ENCODE measurements at places on chromosomes 7 and 10.

GRCh38 chr10:109105725-109106124, 817.6 kb downstream of the XPNPEP1 start:
- DNase-seq = no peak

DNA sequence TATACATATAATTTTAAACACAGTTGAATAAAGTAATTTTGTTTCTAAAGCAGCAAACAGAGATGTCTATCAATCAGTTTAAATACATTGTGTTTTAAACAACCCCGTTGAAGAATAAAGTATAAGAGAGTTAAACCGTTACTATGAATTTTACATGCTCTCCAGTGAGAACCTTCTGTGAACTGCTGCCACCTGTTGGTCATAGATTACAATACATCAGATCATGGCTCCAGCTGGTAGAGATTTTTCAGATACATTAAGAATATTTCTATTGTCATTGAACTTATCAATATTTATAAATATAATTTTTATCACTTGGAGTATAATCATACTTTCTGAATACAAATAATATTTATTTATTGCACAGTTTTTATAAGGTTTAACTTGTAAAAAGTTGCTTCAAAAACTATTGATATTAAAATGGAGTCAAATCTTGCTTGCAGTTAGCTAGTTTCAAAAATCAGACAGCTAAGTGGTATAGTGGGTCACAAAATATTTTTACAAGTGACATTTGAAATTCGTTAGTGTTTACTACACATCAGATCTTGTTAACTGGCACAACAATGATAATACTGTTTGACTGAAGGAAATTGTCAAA, 561.2 kb upstream of the PHF14 start:
- peak; percentile 12 for DNase-seq

DNA sequence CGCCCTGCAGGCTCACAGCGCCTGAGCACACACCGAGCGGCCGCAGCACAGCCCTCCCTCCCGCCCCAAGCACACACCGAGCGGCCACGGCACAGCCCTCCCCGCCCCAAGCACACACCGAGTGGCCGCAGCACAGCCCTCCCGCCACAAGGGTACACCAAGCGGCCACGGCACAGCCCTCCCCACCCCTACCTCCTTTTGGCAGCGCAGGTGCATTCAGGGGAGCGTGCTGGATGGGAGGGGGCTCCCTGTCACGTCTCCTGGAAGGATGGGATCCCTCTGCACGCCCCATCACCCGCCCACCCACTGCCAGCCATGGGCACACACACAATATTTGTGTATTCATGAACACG, 482.6 kb downstream of the DNAJB6 start:
- DNase-seq = no peak

DNA sequence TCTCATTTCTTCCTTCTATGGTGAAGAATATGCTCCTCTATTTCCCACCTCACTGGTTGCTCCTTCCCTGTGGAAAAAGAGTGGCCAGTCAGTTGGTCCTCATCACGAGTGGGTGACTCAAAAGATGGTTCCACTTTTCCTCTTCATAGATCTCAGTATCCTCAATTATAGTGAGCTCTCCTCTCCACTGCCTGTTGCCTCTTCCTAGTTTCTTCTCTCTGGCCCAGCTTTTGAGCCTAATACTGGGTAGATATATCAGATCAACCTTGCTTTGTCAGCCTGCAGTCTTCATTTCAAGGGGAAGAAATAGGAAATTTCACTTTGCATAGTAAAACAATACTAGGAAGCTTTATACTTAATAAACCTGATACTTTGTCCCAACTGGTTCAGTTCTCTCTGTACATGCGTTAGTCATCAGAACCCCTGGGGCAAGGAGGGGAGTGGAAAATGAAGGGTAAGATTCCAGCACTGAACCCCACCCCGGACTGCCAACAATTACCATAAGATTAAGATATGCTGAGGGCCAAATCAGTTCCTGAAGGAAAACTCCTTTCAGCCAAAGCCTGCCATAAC, 15.5 kb upstream of the WNT16 start:
- DNase-seq = no peak

DNA sequence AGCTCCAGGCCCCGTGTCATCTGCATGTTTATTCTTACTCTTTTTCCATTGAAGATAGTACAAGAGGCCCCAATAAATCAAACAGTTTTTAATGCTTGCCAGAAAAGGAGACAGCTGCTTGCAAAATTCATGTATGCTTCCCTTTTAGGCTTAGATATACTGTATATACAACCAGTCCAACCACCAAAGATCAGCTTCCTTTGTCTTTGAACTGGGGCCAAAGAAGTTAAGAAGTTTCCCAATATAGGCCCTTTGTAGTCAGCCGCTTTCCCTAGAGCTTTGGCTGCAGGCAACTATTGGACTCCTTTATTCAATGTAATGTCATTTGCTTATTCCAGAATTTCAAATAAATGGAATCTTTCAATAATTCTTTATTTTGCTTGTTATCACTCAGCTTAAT, 1395.0 kb downstream of the GATA3 start:
- DNase-seq = no peak

DNA sequence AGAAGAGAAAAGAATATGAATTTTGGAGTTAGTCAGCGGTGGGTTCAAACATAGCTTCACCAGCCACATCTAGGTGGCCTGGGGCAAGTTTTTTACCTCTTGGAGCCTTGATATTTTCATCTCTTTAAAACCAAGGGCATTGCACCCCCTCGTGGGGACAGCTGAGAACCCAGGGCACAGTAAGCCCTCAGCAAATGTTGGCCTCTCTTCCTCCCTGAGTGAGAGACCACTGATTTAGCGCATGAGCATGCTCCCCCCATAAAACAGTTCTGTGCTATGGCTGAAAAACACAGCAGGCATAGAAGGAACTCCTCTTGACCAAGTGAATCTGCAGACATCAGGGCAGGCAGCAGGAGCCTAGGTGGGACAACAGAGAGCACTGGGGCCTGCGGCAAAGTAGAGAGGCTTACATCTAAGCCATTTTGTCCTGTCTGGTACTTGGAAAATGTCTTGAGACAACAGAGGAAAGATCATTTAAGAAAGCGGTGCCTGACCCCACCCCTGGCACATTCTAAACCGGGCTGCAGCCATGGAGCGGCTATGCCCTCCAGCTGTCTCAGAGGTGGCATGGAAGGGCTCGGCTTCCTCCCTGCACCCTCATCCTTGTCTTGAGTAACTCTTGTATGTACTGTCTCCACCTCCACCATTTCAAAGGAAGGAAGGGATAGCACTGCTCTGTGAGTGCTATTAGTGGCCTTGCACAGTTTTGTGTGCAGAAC, 94.7 kb downstream of the ARHGAP22 start:
- DNase-seq = no peak

- DNase-seq = no peak
These were observed 35.0 kb downstream of the NSUN6 start for GRCh38 chr10:18616337-18616736.

- no peak for DNase-seq
These were observed 467.3 kb upstream of the MBL2 start for GRCh38 chr10:53239873-53240272.

DNA sequence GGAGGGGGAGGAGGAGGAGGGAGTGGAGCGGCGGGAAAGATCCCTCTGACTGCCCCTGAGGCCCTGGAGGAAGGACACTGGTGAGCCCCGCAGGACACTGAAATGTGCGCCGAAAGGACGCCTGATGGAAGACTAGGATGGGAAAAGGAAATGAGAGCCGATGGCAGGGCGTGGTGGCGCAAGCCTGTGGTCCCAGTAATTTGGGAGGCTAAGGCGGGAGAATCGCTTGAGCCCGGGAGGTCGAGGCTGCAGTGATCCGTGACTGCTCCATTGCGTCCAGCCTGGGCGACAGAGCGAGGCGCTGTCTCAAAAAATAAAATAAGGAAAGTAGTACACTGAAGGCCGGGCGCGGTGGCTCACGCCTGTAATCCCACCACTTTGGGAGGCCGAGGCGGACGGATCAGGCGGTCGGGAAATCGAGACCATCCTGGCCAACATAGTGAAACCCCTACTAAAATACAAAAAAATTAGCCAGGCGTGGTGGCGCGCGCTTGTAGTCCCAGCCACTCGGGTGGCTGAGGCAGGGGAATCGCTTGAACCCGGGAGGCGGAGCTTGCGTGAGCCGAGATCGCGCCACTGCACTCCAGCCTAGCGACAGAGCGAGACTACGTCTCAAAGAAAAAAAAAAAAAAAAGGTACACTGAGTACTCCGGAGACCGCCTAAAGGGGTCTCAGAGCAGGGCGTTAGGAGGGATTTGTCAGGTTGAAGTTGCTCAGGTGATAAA, 561 bp upstream of the HNRNPF start:
- no peak for DNase-seq

GRCh38 chr7:157427811-157428553, 91.2 kb downstream of the DNAJB6 start:
- no peak for DNase-seq

- no peak for DNase-seq
These were observed 99.6 kb upstream of the ZNF438 start for GRCh38 chr10:31131251-31131650.

DNA sequence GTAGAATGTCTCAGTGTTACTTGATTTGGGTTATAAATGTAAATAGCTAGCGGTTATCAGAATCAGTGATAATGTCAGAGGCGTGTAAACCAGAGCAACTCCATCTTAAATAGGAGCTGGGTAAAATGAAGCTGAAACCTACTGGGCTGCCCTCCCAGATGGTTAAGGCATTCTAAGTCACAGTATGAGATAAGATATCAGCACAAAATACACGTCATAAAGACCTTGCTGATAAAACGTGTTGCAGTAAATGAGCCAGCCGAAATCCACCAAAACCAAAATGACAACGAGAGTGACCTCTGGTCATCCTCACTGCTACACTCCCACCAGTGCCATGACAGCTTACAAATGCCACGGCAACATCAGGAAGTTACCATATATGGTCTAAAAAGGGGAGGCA, 172.3 kb downstream of the CHRM2 start:
- peak; percentile 53 for DNase-seq

DNA sequence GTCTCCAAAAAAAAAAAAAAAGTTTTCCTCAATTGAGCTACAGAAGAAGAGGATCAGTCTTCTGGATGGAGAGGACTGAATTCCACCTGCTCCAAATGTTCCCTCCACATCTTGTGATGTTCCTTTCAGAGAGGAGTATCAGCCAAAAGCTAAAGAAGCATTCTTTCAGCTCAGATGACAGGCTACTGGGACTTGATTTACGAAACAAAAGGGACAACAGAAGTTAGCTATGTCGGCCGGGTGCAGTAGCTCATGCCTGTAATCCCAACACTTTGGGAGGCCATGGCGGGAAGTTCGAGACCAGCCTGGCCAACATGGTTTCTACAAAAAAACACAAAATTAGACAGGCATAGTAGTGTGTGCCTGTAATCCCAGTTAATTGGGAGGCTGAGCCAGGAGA, 7.4 kb downstream of the DAGLB start:
- DNase-seq = no peak

DNA sequence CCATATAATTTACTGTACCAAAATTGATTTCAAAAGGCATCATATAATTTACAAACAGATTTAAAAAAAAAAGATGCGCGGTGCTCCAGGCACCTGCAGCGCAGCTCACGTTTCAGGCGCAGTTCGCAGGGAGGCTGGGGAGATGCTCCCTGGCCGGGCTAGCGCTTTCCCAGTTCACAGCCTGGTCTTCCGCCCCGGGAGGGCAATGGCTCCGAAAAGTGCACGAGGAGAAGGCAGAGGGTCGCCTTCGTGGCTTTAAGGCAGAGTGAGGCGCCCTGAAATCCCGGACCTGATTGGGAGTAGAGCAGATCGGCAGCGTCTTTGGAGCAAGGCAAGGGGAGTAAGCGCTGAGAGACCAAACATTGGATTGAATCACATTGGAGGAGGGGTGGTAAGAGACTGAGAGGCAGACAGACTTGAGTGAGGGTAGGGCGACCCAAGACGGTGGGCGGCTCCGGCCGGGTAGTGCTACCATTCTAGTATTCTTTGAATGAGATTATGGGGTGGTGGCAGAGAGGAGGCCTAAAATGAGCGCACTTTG, 1.5 kb downstream of the NEUROG3 start:
- no peak for DNase-seq

- DNase-seq = no peak
These were observed 189.5 kb downstream of the ANKRD30A start for GRCh38 chr10:37314862-37315261.

DNA sequence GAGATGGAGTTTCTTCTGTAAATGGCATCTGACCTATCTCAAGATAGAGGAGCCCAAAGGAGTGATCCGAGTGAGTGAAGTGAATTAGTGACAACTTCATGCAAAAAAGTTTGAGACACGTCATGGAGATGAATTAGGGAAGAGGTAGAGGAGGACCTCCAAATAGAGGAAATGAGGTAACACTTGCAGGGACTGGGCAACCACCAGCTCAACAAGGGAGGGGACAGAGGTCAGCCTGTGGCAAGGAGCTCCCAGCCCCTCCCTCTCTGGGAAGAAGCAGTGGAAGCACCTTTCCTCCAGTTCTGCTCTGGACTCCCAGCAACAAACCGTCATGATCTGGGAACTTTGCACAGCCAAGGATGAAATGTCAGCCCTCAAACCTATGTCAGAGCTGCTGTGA, 83.5 kb upstream of the IKZF1 start:
- DNase-seq = no peak

DNA sequence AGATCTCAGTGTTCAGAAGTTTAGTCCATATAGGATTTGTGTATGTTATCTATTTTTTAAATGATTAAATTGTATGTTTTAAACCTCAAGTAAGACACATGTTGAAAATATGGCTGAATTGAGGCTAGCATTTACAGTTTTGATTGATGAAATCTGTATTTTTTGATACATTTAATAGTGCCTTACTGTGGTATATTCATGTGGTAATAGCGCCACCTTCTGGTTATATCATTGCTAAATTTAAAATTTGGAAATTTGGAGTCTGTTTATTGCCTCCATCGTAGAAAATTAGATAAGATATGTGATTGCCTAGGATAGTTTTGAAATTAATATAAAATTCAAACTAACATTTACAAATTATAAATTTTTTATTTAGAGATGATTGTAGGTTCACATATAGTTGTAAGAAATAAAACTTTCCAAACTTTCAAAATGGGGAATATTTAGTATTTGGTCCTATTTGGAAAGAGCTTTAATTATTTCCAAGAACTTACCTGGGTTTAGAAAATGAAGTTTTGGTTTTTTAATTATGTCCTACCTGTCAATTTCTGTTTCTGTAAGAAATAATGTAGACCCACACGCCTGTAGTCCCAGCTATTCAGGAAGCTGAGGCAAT, 19.1 kb upstream of the ARMS2 start:
- no peak for DNase-seq

- DNase-seq = peak; percentile 39
These were observed 45.6 kb upstream of the SCIN start for GRCh38 chr7:12524794-12525386.

- DNase-seq = peak; percentile 3
These were observed 218.4 kb upstream of the KCND2 start for GRCh38 chr7:120054376-120055100.

DNA sequence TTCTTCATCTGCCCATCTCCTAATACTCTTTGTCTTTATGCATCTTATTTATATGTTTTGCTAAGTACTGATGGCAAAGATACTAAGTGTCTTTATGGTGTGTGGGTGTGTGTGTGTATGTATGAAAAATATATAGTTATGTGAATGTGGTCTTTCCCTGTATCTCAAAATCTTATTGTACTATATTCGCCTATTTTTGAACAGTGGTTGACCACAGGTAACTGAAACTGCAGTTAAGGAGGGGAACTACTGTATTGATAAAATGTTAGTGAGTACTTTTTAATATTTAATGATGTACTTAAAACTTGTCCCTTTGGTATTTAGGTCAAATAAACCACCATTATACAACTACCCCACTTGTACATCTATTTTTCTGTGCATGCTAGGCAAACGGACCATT, 85.9 kb downstream of the ADD3 start:
- no peak for DNase-seq

- DNase-seq = peak; percentile 79
These were observed 36.7 kb upstream of the KCTD7 start for GRCh38 chr7:66591799-66592596.

All from astrocyte (in vitro differentiated cells and primary cell).